ENCODE measurements at places on chromosomes 1 and 21.

GRCh38 chr1:56921479-56921878 lies 44.3 kb downstream of the C8B start:
- DNase-seq, result no peak

- no peak for DNase-seq
These were observed 33.6 kb downstream of the RPRD2 start for GRCh38 chr1:150397392-150398032.

DNA sequence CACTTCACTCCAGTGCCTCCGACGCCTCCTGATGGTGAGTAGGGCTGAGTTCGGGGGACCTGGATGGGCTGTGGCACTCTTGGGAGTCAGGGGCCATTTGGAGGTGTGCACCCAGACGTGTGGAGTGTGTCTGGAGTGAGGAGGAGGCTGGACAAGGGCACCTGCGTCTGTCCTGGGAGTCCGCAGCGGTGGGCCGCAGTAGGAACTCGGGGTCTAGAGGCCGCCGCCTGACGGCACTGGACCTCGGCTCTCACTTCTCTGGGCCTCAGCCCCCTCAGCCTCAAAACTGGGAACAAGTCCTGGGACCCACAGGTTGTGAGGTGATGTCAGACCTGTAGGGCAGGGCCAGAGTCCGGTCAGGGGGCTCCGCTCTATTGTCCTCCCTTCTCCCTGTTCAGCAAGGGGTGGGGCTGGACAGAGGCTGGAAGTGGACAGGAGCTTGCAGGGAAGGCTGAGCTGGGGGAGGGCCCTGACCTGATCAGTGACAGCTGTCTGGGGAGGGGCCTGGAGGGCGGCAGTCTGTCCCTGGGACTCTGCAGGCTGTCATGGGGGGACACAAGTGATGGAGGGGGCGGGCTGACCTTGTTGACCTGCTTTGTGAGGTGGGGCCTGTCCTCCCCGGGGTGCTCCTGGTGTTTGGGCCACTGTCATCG lies 15.5 kb downstream of the AGRN start:
- DNase-seq, result no peak

DNA sequence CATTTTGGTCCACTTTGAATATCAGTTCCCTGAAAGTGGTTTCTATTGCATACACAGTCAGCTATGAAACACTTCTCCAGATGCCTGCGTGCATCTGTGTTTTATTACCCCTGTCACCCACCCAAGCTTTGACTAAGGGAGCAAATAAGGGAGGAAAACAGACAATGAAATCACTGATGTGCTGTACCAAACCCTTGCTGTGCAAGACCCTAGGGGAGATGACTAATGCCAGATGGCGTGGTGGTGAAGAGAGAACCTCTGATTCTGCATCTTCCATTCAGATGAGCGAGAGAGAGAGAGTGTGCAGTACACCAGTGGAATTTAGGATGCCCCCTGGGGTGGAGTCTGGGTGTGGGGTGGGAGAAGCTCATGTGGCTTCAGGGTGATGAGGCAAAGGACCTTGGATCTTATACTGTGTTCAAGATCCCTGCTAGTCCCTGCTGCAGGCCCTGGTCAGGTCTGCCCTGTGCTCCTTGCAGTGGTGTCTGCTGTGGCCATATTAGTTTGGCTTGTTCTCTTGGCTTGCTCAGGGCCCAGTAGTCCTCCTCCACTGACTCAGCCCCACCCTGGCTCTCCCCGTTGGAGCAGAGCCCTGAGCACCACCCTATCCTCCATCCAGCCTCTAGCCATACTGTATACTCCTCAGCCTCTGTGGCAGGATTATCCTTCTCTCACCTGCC lies 18.5 kb downstream of the CLCA1 start:
- DNase-seq, result no peak

GRCh38 chr1:219744652-219745469 lies 132.0 kb upstream of the ZC3H11B start:
- DNase-seq, result no peak

DNA sequence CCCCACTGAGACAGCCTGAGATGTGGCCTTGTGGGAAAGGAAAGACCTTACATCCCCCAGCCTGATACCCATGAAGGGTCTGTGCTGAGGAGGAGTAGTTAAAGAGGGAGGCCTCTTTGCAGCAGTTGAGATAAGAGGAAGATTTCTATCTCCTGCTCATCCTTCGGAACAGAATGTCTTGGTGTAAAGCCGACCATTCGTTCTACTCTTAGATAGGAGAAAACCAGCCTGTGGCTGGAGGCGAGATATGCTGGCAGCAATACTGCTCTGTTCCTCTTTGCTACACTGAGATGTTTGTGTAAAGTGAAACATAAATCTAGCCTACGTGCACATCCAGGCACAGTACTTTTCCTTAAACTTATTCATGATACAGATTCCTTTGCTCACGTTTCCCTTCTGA lies 1.5 kb upstream of the CCDC27 start:
- no peak for DNase-seq

DNA sequence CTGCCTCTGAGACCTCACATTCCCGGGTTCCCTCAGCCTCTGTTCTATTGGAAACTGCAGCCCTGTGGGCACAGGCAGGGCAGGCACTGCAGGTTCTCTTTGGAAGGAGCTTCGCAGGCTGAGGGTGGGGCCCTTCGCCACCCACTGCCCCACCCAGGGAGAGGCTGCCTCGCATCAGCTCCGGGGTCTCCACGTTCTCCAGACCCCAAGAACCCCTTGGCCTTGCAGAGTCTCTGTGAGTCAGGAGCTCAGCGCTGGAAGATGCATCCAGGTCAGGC lies 8.6 kb upstream of the C1orf159 start:
- no peak for DNase-seq

DNA sequence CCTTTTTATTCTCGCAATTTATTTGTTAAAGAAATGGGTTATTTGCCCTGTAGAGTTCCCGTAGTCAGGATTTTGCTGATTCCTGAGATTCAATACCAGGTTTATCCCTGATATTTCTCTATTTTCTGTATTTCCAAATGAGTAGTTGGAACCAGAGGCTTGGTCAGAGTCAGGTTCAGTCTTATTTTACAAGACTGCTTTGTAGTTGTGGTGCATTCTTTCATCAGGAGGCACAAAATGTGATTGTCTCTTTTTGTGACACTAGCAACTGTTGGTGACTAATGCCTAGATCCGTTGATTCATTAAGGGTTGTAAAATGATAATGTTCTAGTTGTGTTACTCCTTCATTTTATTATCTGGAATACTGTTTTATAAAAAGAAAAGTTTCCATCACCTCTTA lies 95.5 kb upstream of the TPTE start:
- DNase-seq, result no peak

GRCh38 chr1:190243056-190243455 lies 234.6 kb downstream of the BRINP3 start:
- no peak for DNase-seq

- DNase-seq, result no peak
These were observed 45.2 kb downstream of the ADAMTS1 start for GRCh38 chr21:26800001-26800400.

DNA sequence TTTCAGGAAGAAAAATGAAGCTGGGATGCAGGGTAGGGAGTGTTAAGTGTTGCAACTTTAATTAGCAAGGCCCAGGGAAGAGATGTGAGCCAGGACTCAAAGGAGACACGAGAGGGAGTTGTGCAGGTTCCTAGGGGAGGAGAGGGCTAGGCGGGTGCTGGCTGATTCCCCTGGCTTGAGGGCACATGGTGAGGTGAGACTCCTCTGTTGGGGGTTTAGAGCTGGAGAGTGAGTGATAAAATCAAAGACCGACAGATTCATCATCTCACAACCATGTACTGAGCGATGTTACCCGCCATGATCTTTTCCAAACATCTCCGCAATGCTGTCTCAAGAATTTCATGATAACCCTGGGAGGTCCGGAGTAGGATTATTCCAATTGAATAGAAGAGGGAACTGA lies 161.8 kb upstream of the CSF3R start:
- no peak for DNase-seq

GRCh38 chr1:234932511-234933430 lies 195.9 kb downstream of the TOMM20 start:
- DNase-seq, result no peak

DNA sequence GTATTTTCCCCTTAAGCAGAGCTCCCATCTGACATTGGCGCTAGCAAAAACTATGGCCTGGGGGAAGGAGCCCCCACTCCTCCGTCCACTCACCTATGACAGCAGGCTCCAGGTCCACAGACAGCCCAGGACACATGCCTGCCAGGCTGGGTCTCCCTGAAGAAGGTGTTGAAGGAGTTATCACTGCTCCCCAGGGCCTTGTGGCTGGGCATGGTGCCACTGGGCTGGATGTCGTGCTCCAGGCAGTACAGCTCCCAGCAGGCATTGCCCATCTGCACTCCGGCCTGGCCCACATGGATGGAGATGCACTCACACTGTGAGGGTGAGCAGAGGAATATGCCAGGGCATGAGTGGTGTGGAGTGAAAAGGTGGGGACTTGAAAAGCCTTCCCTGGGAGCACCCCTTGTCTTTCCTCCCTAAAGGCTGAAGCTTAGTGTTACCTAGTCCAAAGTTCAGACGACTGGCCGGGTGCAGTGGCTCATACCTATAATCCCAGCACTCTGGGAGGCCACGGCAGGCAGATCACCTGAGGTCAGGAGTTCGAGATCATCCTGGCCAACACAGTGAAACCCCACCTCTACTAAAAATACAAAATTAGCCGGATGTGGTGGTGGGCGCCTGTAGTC lies 30.0 kb downstream of the RABIF start:
- DNase-seq, result no peak

DNA sequence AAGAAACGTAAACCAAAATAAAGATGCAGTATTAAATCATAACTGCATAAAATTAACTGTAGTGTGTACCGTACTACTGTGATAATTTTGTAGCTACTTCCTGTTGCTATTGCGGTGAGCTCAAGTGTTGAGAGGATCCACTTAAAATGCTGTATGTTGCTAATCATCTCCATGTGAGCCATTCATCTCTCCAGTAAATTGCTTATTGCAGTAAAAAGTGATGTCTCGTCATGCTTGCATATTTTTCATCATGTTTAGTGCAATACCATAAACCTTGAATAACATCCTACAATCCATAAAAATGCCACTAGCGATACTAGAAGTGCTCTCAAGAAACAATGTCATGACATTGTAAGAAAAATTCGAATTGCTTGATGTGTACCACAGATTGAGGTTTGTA lies 66.3 kb downstream of the RAVER2 start:
- DNase-seq, result no peak

DNA sequence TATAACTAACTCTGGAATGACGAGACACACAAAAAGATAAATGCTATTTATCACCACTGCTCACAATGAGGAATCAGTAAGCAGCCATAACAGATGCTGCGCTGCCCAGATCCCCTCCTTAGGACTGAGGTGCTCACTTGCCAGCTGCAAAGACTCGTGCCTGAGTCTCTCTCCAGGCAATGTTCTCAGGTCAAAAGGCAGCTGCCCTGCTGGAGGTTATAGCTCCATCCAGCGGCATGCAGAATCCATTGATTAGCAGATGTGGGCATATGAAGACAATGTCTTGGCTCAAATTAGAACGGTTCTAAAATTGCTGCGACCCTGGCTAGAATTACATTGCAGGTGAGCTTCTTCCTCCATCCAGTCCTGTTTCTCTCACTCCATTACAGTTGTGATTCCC lies 328.2 kb upstream of the CHRM3 start:
- DNase-seq, result no peak

DNA sequence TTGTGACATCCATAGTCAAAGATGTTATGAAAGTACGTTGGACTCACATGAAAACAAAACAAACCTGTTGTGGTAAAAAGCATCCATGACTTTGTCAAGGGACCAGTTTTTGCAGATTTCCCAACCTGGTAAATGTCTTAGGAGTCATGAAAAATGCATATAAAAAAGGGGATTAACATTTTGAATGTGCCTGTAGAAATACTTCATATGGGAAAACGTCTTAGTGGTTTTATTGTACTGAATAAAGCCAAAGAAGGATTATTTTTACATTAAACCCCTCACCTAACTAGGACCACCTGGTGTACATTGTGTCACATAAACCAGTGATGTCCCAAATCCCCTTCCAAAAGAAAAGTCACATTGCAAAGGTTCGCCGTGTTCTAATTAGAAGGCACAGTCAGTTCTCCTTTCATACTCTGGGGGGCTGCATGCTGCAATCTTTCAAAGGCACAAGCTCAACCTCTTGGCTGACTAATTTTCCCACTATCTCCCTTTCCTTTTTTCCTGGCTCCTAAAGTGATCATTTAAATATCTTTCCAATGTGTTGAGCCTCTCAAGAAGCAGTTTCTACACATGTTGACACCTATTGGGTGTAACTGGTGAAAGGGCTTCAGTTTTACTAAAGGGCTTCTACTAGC lies 119.8 kb upstream of the SPAG17 start:
- DNase-seq, result no peak

DNA sequence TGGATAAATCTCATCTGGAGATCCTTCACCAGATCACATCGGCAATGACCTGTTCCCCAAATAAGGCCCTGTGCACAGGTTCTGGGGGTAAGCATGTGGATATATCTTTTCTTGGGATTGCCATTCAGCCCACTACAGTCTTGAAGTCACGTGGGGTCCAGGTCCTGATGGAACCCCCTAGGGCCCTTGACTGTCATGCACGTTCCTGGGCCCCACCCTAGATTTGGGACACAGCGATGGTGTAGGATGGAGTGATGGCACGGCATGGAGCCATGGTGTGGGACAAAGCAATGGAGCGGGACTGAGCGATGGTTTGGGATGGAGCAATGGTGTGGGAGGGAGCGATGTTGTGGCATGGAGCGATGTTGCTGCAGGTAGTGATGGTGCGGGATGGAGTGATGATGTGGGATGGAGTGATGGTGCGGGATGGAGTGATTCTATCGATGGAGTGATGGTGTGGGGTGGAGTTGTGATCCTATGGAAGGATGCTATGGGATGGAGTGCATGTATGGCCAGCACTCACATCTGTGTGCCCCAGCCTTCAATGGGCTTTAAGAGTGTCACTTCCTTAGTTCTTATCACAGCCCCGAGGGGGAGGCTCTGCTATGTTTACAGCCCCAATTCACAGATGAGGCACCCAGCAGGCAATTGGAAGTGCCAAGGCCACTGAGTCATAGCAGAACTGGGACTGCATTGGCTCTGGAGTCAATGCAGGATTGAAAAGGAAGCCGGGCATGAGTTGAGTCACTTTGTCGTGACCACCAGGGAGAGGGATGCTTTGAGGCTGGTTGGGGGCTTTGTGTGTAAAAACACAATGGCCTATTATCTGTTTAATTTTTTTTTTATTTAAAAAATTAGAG lies 97.0 kb upstream of the C1orf174 start:
- no peak for DNase-seq

DNA sequence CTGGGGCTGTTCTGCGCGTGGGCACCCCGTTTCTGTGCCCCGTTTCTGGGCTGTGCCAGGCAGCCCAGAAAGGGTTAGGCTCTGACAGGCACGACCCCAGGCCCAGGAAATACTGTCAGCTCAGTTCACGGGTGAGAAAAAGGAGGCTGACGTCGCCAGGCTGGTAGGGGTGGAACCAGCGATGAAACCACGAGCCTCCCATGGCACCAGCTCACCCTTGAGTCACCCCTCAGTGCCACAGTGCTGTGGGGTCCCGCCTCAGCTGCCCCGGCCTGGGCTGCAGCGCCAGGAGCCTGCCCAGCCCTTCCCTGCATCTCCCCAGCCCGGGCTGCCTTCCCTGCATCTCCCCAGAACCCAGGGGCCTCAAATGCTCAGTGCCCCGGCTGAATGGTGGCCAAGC lies 11.5 kb downstream of the MEGF6 start:
- DNase-seq, result no peak

All from NCI-H2227 treated with DMSO at 0.1 percent for 48 hours (cell line).